ENCODE measurements at places on chromosomes 13 and 19.
A peak's percentile ranks its signal among the peaks of the same experiment; 100 is the strongest.

- no peaks in the 10 kb centered on the region for H3K27me3 ChIP-seq
- H3K27ac ChIP-seq, result no peak overlapping the region
- no peaks in the 10 kb centered on the region for H3K36me3 ChIP-seq
- DNase-seq, result no peak
- H3K4me3 ChIP-seq, result no peak overlapping the region
Observed at GRCh38 chr13:91142572-91142971, 204.9 kb upstream of the MIR17HG start.

- H3K4me3 ChIP-seq, result no peak overlapping the region
- H3K27ac ChIP-seq, result peak overlapping the region; percentile 4
- no peak for DNase-seq
- no peaks in the 10 kb centered on the region for H3K27me3 ChIP-seq
- H3K36me3 ChIP-seq, result peaks cover 65% of the 10 kb centered on the region
- H3K4me1 ChIP-seq, result peaks cover 29% of the 10 kb centered on the region
Observed at GRCh38 chr19:23241419-23241818, 8.8 kb downstream of the ZNF724 start.

DNA sequence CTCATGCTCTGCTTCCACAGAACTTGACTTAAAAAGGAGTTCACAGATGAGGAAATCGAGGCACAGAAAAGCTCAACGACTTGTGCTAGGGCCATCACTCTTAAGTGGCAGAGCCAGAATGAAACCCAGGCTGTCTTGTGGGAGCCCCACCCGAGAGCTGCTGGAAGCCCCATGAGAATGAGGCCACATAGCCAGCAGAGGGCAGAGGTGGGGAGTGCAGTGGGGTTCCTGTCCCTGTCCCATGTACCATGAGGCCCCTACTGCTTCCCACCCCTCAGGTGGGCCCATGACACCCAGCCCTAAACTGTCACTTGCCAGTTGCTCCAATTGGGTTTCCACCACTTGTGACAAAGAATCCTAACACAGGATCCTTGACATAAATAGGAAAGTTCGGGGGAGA, 175.9 kb downstream of the IRS2 start:
- no peak overlapping the region for H3K27ac ChIP-seq
- H3K27me3 ChIP-seq, result no peaks in the 10 kb centered on the region
- no peak overlapping the region for H3K4me3 ChIP-seq
- H3K36me3 ChIP-seq, result no peaks in the 10 kb centered on the region

- H3K4me1 ChIP-seq, result peaks cover 44% of the 10 kb centered on the region
- H3K4me3 ChIP-seq, result peak overlapping the region; percentile 91
- peak; percentile 80 for DNase-seq
- peaks cover 2% of the 10 kb centered on the region for H3K36me3 ChIP-seq
- H3K27me3 ChIP-seq, result peaks cover 34% of the 10 kb centered on the region
Observed at GRCh38 chr19:35142606-35143230, 337 bp upstream of the FXYD7 start.

GRCh38 chr13:23672616-23673015, 102.4 kb downstream of the TNFRSF19 start:
- no peak for DNase-seq
- H3K4me3 ChIP-seq, result no peak overlapping the region
- no peak overlapping the region for H3K27ac ChIP-seq
- peaks cover 8% of the 10 kb centered on the region for H3K36me3 ChIP-seq
